ENCODE measurements at places on chromosomes 4 and X. TPM values are rescaled to one million over a fixed set of nuclear protein-coding genes. Genes with fewer than 3 reads are reported as not detected.

Gene EREG
- total RNA-seq = not detected

GRCh38 chrX:31092476-31092875, 20.6 kb upstream of the FTHL17 start:
- no peak for DNase-seq
- no peaks in the 10 kb centered on the region for H3K4me1 ChIP-seq
- H3K4me3 ChIP-seq = no peak overlapping the region

Gene GPRASP2
- total RNA-seq = 0.59 TPM

Gene NMU
- not detected for total RNA-seq

DNA sequence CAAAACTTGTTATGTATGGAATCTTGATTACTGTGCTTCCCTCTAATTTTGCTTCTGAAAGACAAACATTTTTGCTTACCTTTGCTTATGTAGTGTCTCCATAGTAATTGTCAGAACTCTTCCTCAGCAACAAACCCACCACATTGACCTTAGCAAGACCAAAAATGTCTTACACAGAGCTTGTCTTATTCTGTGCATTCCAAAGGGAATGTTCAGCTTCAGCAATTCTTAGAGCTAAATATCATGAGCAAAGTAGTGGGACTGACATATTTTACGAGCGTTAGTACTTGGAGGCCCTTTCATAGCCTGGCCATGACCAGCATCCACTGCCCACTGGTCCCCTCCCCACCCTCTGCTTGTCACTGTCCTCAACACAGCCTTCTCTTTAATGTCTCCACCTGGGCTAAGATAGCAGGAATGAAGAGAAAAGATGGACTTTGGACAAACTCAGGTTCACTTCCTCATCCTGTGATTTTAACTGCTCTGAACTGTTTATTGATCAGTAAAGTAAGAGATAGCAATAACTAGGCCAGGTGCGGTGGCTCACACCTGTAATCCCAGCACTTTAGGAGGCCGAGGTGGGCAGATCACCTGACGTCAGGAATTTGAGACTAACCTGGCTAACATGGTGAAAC, 15.5 kb upstream of the SH3D19 start:
- DNase-seq = no peak
- H3K27ac ChIP-seq = no peak overlapping the region
- no peaks in the 10 kb centered on the region for H3K4me1 ChIP-seq
- no peak overlapping the region for H3K4me3 ChIP-seq

DNA sequence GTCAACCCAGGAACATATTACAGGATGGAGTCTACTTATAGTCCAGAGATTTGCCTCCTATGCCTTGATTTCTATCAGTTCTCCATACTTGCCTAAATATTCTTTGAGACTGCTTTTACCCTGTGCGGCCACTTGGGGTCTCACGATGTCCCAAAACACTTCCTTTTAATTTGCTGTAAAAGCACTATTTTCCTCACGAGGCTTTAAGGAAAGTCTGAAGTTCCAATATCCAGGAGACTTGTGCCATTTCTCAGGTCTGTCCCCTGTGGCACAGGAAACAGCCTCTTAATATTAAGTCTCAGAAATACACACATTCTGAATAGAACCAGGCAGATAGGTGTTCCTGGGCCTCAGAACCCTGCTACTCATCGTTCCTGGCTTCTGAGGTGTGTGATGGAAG, 142.9 kb downstream of the TMEM164 start:
- no peaks in the 10 kb centered on the region for H3K27me3 ChIP-seq
- no peaks in the 10 kb centered on the region for H3K36me3 ChIP-seq
- H3K4me3 ChIP-seq = no peak overlapping the region
- no peak overlapping the region for H3K27ac ChIP-seq
- peaks cover 4% of the 10 kb centered on the region for H3K4me1 ChIP-seq

Data from B cell (primary cell).